D721Med (cell line): ENCODE measurements at places on chromosomes 3 and 15.

- DNase-seq: no peak
Observed at GRCh38 chr3:71688121-71688520, 37.1 kb downstream of the EIF4E3 start.

- DNase-seq: no peak
Observed at GRCh38 chr15:88606070-88606794, 14.9 kb upstream of the AEN start.

DNA sequence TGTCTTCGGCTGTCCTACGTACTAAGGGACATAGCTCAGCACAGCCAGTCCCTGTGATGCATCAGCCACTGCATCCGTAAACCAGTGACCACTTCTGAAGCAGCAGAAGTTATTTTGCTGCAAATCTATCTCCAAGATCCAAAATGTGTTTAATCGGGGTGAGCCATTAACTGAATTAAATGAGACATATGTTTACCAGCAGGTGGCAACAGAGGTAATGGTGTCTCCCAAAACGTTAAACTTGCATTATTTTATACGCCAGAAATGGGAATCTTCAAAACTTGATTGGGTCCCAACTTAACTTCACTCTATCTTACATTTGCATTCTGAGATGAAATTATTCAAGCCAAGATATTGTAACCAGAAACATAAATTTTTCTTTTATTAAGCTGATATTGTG, 75.3 kb upstream of the BOC start:
- DNase-seq: no peak

DNA sequence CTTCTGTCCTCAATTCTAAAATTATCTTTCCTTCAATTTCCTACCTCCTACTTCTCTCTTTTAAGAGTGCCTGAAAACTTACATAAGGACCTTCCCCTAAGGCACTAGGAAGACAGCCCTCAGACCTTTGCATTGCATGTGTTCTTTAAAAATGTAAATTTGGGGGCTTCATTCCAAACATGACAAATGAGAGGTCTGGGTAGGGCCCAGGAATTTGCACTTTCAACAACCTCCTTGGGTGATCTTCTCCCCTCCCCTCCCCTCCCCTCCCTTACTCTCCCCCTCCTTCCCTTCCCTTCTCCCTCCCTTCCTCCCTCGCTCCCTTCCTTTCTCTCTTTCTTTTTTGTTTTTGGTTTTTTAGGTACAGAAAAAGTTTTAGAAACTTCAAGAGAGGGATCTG, 18.7 kb downstream of the USF3 start:
- DNase-seq: no peak

DNA sequence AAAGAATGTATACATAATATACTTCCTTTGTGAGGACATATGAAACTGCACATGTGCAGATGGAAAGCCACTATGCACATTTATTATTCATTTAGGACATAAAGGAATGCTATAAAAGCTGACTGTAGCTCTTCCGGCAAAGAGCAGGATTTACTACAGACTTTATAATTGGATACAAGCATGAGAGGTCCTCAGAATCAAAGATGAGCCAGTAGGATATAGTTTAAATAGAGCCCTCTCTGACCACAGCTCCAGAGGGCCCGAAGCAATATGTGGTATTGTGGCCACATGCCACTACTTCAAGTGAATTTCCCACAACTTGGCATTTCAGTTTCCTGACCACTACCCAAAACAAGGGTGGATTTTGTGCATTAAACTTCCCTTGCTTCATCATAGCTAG, 140.9 kb downstream of the ATP8B4 start:
- no peak for DNase-seq
